ENCODE measurements at places on chromosomes 11 and 22. TPM values are rescaled to one million over a fixed set of nuclear protein-coding genes. Genes with fewer than 3 reads are reported as not detected.
A peak's percentile ranks its signal among the peaks of the same experiment; 100 is the strongest.

The OVCH2 gene
- not detected for total RNA-seq

The PANX2 gene
- not detected for total RNA-seq

The BEST1 gene
- total RNA-seq = 0.23 TPM

The BATF2 gene
- total RNA-seq = not detected

- H3K4me3 ChIP-seq = no peak overlapping the region
- no peaks in the 10 kb centered on the region for H3K27me3 ChIP-seq
- DNase-seq = no peak
- H3K27ac ChIP-seq = no peak overlapping the region
- no peaks in the 10 kb centered on the region for H3K4me1 ChIP-seq
- H3K36me3 ChIP-seq = no peaks in the 10 kb centered on the region
Observed at GRCh38 chr11:115488945-115489344, 15.3 kb downstream of the CADM1 start.

- H3K36me3 ChIP-seq = no peaks in the 10 kb centered on the region
- DNase-seq = no peak
- peaks cover 20% of the 10 kb centered on the region for H3K4me1 ChIP-seq
- H3K4me3 ChIP-seq = peak overlapping the region; percentile 10
- no peak overlapping the region for H3K27ac ChIP-seq
- H3K27me3 ChIP-seq = peaks cover 12% of the 10 kb centered on the region
Observed at GRCh38 chr11:120168108-120168959, 30.4 kb upstream of the TRIM29 start.

- no peaks in the 10 kb centered on the region for H3K27me3 ChIP-seq
- no peak overlapping the region for H3K27ac ChIP-seq
- peaks cover 30% of the 10 kb centered on the region for H3K4me1 ChIP-seq
Observed at GRCh38 chr11:134346101-134346975, 14.6 kb downstream of the GLB1L2 start.

DNA sequence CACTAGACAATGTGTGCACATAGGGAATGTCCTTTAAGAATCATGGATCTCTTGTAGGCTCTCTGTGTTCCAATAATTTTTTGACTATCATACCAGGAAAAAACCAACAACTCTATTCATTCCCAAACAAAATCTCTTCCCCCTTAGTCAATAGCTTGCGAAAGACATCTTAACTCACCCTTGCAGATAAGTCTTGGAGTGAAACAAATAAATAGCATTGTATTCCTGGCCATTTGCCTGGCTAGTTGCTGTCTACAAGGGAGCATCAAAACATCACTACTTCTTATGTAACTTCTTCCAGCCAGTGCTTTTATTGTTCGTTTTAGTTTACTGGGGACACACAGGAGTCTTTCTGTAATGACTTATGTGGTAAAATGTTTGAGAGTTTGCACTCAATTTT lies 29.4 kb downstream of the SCN3B start:
- H3K27ac ChIP-seq = no peak overlapping the region
- DNase-seq = no peak
- H3K4me3 ChIP-seq = no peak overlapping the region
- H3K27me3 ChIP-seq = no peaks in the 10 kb centered on the region

- no peak overlapping the region for H3K27ac ChIP-seq
- no peaks in the 10 kb centered on the region for H3K27me3 ChIP-seq
- no peaks in the 10 kb centered on the region for H3K4me1 ChIP-seq
- no peak overlapping the region for H3K4me3 ChIP-seq
Observed at GRCh38 chr11:83220260-83220659, 26.7 kb downstream of the ANKRD42 start.

- H3K27me3 ChIP-seq = peaks cover 55% of the 10 kb centered on the region
- H3K36me3 ChIP-seq = no peaks in the 10 kb centered on the region
- no peak overlapping the region for H3K27ac ChIP-seq
Observed at GRCh38 chr11:2445746-2446551, 1.1 kb downstream of the KCNQ1 start.

DNA sequence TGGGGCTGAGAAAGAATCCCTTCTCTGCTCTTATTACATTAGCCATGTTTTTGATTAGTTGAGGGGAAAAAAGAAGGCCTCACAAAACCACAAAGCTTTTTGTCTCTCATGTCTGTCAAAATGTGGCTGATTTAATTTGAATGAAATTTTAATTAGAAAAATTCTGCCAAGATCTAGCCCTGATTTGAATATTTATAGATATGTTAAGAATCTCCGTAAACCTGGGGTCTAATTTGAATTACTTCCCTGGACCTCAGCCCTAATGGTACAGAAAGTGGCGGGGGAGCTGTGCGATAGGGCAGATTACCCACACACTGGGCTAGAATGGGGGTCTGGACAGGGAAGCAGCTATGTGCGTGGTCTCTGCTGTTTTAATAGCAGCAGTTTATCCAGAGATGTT lies 141.3 kb upstream of the TTC12 start:
- H3K36me3 ChIP-seq = no peaks in the 10 kb centered on the region
- no peak overlapping the region for H3K27ac ChIP-seq
- H3K4me3 ChIP-seq = no peak overlapping the region
- no peaks in the 10 kb centered on the region for H3K27me3 ChIP-seq

DNA sequence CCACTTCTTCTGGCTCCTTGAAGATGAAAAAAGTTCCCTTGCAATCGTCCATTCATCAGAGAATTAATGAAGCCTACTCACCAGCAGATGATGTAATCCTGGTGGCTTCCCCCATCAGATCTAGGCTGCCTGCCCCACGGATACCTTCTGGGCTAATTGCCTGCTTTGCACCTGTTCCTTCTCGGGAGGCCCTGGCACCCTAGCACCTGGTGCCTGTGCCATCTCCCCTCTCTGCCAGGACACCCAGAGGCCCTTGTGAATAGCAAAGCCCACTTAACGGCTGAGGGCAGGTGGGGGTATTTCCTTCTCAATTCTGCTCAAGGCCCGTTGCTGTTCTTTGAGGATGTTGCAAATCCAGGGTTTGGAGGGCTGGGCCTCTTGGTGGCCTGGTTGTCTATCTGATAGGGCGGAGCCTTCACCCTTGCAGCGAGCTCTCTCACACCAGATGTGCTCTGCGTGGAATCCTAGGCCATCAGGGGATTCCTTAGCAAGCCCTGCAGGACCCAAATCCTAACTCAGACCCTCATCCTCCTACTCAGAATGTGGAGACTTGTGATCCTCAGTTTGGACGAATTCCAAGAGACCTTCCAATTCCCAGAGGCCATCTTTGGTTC lies at the start of gene LMO2:
Gene LMO2 (minus strand): TSS at position 363 of the 614 bp plus-strand sequence. CDS start 22,360 bp downstream, outside the sequence.
- H3K27me3 ChIP-seq = no peaks in the 10 kb centered on the region
- DNase-seq = no peak
- no peak within 1 kb of the TSS for H3K4me3 ChIP-seq
- no peak within 1 kb of the TSS for H3K27ac ChIP-seq
